ENCODE measurements at places on chromosomes 7 and 10. TPM values are rescaled to one million over a fixed set of nuclear protein-coding genes. Genes with fewer than 3 reads are reported as not detected.

The CPA2 gene
- not detected for total RNA-seq

- no peak for DNase-seq
Measured at GRCh38 chr10:122449153-122449552, 5.3 kb upstream of the ARMS2 start.

- no peak for DNase-seq
Measured at GRCh38 chr10:78626471-78626870, 442.3 kb upstream of the ZMIZ1 start.

DNA sequence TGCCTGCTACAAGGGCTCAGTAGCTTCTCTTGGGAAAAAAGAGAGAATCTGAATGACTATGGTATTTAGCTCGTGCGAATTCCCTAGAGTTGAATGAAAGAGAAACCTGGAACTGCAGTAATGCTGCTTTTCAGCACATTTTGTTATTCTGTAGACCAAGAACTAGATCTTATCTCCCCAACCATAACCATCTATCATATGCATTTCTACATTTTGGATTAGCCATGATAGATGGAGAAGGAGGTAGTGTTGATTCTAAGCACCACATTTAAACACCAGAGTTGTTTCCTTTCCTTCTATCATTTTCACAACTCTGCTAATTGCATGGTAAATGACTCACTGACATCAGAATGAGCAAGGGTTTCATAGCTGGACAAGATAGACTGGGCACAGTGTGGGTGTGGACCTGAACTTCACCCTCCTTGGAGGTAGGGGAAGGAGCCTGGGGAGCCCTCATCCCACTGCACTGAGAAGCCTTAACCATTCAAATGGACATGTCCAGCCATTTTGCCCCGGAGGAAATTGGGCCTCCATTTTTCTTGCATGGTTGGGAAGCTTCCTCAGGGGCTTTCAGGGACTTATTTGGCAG is 55.3 kb upstream of the BMPER start:
- DNase-seq = no peak

The NUTM2A gene
- total RNA-seq = 1.9 TPM

GRCh38 chr7:16587790-16588189 is 57.8 kb downstream of the ANKMY2 start:
- DNase-seq = no peak

The HECW1 gene
- not detected for total RNA-seq

GRCh38 chr10:52578871-52579405 is 193.6 kb downstream of the MBL2 start:
- DNase-seq = no peak

DNA sequence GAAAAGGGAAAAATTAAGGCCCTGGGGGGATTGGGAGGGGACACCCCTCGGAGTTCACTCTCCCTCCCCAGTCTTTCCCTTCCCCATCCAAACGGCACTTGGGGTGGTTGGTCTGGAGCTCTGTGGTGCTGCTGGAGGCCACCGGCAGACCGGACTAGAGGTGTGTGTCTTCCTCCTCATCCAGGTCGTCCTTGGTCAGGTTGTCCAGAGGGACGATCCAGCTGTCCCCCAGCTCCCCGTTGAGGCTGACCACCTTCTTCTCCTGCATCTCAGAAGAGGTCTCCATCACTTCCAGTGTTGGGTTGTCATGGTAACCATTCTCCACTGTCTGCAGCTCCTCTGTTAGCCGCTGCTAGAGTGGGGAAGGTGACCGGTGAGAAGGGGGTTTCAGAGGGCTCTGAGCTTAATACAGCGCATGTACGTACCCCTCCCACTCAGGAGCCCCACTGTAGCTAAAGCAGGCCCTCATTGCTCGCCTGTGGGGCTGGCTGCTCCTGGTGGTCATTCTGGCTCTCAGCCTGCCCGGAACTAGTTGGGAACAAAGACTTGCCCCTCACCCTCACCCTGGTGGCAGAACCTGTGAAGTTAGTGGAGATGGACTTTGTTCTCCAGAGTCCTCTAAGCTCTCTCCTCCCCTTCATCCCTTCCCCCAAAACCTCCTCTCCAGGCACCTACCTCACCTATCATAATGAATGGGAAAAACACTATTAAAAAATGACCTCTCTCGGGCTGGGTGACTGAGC is 52.1 kb downstream of the PODXL start:
- no peak for DNase-seq
